ENCODE measurements at places on chromosomes 5 and 9.

DNA sequence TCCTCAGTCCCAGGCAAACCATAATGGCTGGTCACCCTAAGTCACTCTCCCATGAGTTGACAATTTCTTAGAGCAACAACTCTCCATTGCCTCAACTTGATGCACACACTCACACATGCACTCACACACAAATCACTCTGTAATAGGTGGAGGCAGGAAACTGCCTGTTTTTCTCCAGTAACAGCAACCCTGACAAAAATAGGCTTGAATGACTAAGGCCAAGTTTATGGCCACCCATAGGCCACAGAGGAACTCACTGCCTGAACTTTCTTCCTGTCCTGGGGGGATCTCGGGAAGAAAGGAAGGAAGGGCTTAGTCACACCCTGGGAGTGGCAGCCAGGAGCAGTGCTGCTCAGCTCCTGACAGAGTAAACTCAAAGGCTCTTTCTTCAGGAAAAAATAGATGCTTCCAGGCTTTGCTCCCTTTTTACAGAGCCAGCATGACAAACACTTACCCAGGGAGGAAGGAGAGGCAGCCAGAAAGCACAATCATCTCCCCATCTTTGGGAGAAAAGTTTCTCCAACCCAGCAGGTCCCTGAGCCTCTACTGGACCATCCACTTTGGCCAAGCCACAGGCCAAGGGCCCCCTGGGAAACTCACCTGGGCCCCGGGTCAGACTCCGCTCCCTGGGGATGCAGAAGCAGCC is 368 bp downstream of the SH3TC2 start:
- peak; percentile 64 for DNase-seq

- DNase-seq = no peak
Measured at GRCh38 chr5:147430628-147431027, 79.2 kb downstream of the DPYSL3 start.

GRCh38 chr5:100270023-100270771 is 265.0 kb upstream of the FAM174A start:
- no peak for DNase-seq

DNA sequence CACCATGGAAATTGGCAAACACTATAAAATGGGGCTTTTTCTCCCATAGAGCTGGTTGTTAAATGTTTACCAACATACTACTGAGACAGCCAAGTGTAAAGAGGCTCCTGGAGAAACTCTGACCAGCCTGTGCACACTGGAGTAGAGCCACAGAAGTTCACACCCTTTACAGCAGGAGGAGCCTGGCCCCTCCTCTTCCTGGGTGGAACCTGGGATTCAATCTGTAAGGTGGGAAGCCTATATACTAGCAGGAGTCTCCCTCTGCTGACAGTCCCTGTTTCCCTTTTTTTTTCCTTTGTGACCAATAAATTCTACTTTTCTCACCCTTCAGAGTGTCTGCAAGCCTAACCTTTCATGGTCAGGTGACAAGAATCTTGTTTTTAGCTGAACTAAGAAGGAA is 10.4 kb upstream of the SLC30A5 start:
- DNase-seq = peak; percentile 37

DNA sequence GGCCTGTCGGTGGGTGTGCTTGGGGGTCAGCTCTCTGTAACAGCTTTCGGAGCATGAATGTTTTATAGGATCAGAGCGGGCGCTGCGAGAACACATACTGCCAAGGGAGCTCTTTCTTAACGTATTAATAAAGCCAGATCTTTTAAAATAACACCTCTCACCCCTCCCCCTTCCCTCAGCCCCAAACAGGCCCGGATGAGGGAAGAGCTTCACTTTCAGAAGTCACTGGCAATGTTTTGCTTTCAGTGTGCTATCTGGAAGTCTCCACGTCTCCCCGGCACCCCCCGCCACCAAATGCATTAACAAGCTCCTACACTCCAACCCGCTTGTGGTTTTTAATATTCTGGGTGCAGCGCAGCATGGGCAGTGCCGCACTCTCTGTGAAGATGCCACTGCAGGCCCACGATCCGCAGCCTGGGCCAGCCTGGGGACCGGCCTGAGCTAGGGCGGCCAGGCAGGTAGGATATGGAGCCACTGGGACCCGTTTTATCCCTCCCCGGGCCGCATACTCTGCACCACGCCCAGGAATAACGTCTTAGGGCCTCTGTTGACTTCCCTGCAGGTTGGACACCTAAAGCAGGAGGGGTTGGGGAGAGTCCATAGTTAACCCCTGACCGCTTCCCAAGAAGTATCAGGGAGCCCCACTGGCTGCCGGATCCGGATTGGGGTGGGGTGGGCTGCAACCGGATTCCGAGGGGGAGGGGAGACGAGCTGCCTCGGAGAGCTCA is 12.6 kb downstream of the NR2F1 start:
- DNase-seq = no peak

- peak; percentile 4 for DNase-seq
Measured at GRCh38 chr9:70352802-70353201, 61.7 kb downstream of the KLF9 start.

- DNase-seq = no peak
Measured at GRCh38 chr5:10467281-10468198, 25.9 kb downstream of the ROPN1L start.

- DNase-seq = peak; percentile 53
Measured at GRCh38 chr5:14699807-14700400, 35.4 kb downstream of the OTULIN start.

DNA sequence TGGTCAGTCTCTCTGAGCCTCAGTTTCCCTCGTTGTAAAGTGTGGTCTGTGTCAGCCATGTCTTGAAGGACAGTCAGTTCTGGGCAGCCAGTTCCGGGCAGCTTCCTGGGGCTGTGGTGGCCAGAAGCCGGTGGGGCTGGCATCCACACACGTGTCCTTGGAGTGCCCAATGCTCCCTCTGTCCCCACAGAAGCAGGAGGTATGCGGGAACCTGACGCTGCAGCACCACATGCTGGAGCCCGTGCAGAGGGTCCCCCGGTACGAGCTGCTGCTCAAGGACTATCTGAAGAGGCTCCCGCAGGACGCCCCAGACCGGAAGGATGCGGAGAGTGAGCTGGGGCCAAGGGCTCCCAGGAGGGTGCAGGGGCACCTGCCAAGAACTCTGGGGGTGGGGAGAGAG is 48.4 kb upstream of the SUSD3 start:
- DNase-seq = no peak

DNA sequence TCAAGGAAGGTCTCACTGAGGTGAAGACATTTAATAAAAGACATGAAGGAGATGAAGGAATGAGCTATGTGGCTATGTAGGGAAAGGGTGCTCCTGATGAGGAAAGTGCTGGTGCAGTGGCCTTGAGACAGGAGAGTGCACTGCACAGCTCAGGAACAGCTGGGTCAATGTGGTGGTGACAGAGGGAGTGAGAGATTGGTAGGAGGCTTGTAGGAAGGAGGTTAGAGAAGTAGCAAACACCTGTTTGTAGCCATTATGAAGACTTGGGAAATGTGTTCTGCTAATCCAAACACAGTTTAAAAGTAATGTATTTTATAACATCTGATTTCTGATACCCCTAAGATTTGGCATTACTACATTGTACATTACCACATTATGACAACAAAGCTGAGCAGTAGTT is 115.1 kb upstream of the MTAP start:
- no peak for DNase-seq

- no peak for DNase-seq
Measured at GRCh38 chr5:1637639-1638481, 114.1 kb upstream of the LPCAT1 start.

- no peak for DNase-seq
Measured at GRCh38 chr9:77605449-77606220, 42.5 kb downstream of the GNA14 start.

DNA sequence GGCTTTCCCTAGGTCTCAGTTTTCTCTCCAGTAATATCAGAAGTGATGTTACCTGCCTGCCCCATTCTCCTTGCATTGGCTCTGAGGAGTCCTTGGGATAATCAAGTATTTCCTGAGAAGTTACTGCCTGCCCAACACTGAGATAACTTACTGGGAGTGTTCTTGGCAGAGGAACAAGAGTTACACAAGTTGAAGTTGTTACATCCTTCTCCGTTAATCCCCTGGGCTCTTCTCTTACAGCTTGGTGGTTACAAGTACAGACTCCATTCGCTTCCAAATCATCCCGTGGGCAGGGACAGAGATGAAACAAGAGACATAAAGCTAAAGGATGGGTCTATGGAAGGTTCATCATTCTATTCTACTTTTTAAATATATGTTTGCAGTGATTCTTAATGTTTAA is 74.1 kb upstream of the SAP30L start:
- no peak for DNase-seq

- DNase-seq = no peak
Measured at GRCh38 chr5:3429962-3430361, 165.7 kb upstream of the IRX1 start.

- DNase-seq = no peak
Measured at GRCh38 chr9:113620377-113621161, 157.0 kb downstream of the RGS3 start.

GRCh38 chr9:19162956-19163355 is 35.7 kb upstream of the PLIN2 start:
- peak; percentile 56 for DNase-seq

DNA sequence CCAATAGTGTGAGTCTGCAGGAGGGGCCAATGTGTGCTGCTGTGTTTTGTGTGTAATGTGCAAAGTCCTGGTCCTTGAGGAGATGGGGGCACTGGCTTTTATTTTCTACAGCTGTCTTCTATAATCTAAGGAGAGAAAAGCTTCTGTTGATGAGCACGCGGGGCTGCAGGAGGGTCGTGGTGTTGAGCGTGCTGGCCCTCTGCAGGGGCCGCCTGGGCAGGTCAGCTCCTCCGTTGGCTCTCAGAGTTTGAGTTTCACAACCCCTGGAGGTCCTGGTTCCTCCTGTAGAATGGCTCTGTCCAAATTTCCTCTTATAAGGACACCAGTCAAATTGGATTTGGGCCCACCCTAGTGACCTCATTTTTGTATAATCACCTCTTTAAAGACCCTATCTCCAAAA is 12.6 kb downstream of the OR2V1 start:
- DNase-seq = no peak

GRCh38 chr9:111744363-111744762 is 50.4 kb downstream of the SHOC1 start:
- no peak for DNase-seq

GRCh38 chr5:33364406-33364805 is 76.4 kb upstream of the TARS1 start:
- no peak for DNase-seq

DNA sequence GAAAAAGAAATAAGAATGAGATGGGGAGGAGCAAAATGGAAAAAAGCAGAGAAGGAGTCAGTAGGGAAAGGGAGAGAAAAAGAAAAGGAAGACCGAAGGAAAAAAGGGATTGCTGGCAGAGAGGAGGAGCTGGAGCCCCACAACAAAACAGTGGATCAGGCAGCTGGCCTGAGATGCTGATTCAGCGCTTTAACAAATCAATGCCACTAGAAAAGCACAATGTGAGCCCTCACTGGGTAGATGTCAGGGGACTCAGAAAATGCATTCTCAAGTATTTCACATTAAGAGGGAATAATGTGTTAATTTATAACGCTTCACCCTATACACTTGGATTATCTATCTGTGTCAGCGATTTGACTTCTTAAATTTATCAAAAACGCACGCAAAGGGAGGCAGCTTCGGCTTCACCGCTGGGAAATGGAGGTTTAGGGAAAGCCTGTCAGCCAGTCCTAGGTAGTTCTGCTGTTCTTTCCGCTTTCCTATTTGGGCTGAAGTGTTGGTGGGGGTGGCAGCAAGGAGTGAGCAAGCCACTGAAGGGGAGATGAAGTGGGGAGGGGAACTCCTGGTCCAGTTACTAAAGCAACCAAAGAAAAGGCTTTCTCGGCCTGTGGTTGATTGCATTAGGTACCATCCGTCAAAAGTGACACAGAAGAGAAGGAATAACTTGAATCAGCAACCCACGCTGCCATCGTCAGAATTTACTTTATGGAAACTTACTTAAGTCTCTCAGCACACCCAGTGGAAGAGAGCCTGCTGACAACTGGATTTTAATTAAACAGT is 161.6 kb downstream of the BNC2 start:
- DNase-seq = no peak

GRCh38 chr5:150663936-150664335 is 2.9 kb downstream of the MYOZ3 start:
- DNase-seq = no peak

- DNase-seq = peak; percentile 36
Measured at GRCh38 chr9:81522716-81523551, 166.4 kb downstream of the TLE1 start.

- DNase-seq = peak; percentile 90
Measured at GRCh38 chr9:129177791-129178567, at the start of gene IER5L. TSS of gene IER5L (minus strand) at chr9:129178261. CDS start at chr9:129178052, 209 bp downstream.

DNA sequence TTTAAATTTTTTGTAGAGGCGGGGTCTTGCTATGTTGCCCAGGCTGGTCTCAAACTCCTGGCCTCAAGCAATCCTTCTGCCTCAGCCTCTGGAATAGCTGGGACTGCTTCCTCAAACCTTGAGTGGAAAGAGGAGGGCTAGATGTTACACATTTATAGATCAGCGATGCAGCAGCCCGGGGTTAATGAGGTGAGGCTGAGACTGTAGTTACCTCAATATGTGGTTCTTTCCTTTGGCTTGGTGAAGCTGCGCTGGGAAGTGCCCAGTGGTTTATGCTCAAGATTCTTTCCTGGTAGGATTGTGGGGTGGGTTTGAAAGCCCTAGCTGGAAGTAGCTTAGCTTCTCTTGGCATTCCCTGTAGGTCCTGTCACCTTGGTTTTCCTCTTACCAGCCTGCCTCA is 22.5 kb downstream of the ZNF618 start:
- DNase-seq = no peak

DNA sequence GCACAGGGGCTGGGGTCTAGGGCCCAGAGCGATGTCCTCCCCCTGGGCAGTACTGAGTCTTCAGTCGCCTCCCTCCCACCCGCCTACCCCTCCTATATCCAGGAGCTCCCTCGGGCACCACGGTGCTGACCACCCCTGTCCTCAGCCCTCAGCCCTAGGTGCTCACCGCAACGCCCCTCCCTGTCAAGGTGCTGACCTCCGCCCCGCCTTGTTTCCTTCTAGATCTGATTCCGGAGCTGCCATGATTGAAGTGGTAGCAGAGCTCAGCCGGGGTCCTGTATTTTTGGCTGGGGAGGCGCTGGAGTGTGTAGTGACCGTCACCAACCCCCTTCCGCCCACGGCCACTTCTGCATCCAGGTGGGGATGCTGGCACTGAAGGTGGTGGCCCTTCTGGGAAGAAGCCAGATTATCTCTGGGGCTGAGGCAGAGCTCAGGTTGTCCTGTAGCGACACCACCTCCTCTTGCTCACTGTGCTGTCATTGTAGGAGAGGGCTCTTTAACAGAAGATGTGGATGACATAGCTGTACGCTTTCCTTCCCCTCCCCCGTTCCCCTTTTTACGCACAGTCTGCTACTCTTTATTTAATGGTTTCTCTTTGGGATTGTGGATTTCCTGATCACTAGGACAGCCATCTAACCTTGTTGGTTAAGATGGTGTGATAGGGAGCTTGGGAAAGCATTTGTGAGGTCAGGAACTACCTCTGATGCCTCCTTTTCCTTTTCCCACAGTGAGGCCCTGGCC is 598 bp downstream of the RGP1 start:
- DNase-seq = no peak

DNA sequence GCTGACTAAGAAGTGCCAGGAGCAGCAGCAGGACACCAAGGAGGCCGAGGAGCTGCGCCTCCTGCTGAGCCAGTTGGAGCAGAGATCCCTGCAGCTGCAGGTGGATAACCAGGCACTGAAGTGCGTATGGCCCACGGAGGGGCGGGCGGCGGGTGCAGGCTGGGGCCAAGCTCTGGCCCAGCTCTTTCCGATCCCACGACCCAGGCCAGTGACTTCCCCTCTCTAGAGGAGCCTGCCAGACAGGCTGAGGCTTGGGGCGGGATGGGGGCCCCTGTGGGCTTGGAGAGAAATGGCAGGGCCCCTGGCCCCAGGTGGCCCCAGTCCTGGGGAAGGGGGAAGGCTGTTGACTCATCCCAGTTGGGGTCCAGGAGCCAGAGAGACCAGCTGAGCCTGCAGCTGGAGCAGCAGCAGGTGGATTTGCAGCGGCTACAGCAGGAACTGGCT is 3.6 kb downstream of the PTRH1 start:
- peak; percentile 66 for DNase-seq

Data from NB4 (cell line).